ENCODE measurements at places on chromosomes 1 and 21.

- DNase-seq = peak; percentile 5
These were observed 155.2 kb downstream of the DMRTA2 start for GRCh38 chr1:50268049-50268448.

DNA sequence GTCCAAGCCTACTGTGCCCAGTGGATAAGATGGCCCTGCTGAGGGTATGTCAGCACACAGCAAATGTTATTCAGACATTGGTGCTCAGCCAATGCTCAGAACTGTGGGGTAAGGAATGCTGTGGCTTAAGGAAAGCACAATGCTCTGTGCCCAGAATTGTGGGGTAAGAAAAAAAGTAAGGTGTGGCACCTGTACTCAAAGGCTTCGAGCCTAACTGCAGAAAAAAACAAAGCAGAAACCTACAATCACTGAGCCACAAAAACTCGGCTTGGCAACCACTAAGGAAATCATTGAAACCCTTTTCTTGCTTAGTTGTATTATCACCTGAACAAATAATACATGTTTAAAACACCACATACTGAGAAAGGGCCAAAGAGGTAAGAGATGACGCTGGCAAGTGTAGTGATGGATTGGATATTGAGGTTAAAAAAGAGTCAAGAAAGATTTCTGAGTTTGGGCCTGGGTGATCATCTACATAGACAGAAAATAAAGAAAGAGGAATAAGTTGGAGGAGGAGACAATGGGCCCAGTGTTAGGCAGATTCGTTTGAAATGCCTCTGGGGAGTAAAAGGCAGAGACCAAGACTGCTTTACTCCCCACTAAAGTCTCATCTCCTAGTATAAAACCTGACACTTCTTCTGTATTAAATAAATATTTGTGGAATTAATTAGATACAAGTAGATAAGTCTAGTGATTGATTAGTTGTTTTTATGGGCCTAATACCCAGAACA, 25.9 kb upstream of the ATP1A1 start:
- DNase-seq = no peak

DNA sequence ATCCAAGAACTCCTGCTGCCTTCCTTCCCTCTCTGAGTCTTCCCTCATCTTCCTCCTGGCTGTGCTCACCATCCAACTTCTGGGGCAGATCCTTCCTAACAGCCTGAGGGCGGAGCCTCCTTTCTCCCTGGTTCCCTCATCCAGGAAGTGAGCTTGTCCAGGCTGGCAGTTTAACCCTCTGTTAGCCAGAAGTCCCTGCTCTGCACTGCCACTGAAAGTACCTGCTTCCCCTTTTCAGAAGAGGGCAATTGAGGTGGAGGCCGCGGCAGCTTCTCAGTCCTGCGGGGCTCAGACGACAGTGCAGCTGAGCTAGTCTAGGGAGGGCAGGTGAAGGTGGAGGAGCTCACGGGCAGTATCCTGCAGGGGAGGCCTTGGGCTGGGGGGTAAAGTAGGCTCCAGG, 149.1 kb downstream of the FCRL5 start:
- peak; percentile 49 for DNase-seq

GRCh38 chr1:55640708-55641473, 425.7 kb upstream of the USP24 start:
- DNase-seq = peak; percentile 70

DNA sequence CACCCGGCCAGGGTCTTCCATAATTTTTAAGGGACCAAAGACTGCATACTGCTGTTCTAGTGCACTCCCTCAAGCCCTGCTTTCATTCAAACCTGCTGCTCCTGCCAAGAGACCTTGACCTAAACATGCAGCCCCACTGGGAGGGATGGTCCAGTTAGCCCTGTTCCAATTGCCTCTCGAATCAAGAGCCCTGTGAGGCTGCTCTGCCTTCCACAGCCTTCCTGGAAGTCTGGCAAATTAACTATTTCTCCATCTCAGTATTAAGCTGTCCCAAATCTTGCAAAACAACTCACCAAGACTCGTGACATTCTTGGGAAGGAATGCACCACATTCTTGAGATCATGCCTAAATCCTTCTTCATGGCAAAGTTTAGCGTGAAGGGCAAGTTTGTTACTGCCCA, 231.3 kb downstream of the C1orf94 start:
- DNase-seq = no peak

DNA sequence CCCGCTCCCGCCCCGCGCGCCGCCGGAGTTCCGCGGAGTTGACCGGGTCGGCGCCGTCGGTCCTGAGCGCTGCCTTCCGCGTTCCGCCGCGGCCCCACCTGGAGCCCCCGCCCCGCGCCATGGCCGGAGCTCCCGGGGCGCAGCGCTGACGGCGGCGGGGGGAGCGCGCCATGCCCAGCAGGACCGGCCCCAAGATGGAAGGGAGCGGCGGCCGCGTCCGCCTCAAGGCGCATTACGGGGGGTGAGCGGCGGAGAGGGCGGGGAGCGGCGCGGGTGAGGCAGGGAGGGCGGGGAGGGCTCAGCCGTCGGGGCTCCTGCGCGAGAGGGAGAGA, 216 bp downstream of the PRKCZ start:
- no peak for DNase-seq

- DNase-seq = no peak
These were observed 34.6 kb upstream of the HIVEP3 start for GRCh38 chr1:41953291-41953690.

- no peak for DNase-seq
These were observed 71.5 kb upstream of the CXADR start for GRCh38 chr21:17441370-17441769.

DNA sequence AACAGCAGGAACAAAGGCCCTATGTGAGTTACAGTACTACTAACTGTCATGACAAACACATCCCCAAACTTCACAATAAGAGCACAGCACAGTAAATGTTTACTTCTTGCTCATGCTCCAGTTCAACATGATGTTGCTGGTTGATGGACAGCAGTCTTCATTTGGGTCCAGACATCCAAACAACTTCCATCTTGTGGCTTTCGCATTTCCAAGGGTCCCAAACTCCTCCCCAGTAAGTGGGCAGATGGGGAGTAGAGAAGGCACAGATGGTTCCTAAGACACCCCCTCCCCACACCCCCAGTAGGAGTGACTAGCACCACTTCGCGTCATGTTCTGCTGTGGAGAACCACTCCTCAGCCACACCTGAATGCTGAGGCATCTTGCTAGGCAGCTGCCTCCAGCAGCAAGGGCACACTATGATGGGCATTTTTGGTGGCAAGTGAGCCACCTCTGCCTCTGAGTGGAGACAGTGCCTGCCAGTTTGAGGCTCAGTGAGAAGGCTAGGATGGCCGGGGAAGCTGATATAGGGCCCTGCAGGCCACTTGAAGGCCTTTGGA, 32.7 kb upstream of the CD2 start:
- DNase-seq = no peak

DNA sequence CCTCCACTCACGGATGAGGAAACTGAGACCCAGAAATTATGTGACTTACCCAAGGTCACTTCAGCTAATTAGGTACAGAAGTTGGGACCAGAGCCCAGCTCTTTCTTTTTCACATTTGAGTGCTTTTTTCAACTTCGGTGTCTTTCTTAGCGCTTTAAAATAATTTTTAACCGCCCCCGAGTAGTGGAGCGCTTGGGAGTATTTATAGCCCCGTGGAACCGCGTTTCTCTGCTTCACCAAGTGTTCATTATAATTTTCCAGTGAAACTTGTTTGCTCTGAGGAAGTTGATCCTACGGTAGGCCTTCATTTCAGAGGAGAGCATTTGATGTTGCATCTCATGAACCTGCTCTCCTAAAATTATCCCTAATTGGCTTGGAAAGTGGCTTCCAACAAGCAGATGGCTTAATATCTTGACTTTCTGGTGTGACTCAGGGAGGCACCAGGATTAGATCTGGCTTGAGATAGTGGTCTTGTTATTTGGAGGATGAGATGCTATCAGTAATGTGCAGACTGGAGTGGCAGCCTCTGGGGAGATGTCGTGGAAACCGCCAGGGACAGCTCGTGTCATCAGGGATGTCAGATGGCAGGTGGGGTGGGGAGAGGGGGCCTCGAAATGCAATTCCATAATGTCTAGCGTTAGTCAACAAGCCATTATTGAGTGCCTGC, 321.3 kb downstream of the CAMTA1 start:
- DNase-seq = no peak

GRCh38 chr1:107689159-107689558, 275.8 kb downstream of the VAV3 start:
- no peak for DNase-seq

- DNase-seq = no peak
These were observed 293.0 kb upstream of the PLXNA2 start for GRCh38 chr1:208537198-208537597.

GRCh38 chr1:111983500-111983899, 6.0 kb downstream of the KCND3 start:
- DNase-seq = no peak

DNA sequence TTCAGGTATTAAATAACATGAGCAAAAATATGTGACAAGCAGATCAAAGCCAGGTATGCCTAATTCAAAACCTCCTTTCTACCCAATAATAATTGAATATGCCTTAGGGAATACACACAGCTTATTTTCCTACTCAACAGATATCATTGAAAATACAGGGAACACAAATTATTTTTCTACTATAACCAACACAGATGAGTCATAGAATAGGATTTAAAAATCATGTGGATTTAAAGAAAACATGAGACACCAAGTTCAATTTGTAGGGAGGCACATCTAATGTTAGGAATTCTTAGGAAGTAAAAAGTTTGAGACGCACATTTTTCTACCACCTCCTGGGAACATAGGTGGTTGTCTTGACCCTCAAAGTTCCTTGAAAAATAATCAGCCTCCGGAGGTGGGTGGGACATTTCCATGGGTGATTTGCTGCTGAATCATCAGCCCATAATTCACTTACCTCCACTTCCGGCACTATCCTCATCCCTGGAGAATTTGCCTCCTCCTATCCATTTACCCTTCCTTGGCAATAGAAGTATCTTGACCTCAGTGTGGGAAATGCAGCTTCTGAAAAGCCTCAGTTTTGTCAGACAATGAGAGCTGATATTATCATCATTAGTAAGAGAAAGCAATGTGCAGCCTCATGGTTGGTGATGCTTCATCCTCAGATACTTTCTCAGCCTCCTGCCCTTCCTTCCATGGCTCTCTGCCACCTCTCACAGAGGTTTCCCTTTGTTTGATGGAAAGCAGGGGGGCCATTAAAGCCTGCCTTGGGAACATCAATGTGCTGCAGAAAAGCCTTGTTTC, 33.5 kb upstream of the RGS4 start:
- no peak for DNase-seq

DNA sequence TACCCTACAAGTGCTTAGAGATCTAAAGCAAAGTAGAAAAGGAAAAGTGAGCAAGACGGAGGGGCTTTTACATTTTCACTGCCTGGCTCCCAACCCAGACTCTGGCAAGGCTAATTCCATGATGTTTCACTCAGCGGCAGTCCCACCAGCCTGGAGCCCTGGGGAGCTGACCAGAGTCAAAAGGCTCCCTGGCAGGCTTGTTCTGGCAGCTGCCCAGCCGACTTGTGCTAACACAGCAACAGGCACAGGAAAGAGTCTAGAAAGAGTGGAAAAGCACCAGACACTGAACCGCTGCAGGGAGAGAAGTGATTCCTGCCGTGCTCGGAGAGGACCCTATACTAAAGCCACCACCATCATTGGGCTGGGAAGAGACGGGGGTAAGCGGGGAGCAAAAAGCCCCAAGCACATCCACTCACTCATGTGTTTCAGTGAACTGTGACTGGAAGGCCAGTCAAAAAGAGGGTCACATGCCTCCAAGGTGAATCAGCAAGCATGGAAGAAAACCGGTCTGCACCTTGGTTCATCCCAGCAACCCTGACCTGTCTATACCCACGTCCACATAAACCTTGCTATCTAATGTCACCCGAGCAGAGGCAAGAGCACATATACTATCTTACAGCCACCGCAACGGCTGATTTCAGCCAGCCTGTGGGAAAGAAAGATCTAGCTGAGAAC, 8.0 kb downstream of the SMIM12 start:
- no peak for DNase-seq

GRCh38 chr1:41715441-41716095, 203.2 kb downstream of the HIVEP3 start:
- DNase-seq = no peak

GRCh38 chr1:150798525-150798924, 9.5 kb downstream of the CTSK start:
- DNase-seq = no peak

- DNase-seq = no peak
These were observed 34.1 kb downstream of the EGLN1 start for GRCh38 chr1:231387770-231388669.

DNA sequence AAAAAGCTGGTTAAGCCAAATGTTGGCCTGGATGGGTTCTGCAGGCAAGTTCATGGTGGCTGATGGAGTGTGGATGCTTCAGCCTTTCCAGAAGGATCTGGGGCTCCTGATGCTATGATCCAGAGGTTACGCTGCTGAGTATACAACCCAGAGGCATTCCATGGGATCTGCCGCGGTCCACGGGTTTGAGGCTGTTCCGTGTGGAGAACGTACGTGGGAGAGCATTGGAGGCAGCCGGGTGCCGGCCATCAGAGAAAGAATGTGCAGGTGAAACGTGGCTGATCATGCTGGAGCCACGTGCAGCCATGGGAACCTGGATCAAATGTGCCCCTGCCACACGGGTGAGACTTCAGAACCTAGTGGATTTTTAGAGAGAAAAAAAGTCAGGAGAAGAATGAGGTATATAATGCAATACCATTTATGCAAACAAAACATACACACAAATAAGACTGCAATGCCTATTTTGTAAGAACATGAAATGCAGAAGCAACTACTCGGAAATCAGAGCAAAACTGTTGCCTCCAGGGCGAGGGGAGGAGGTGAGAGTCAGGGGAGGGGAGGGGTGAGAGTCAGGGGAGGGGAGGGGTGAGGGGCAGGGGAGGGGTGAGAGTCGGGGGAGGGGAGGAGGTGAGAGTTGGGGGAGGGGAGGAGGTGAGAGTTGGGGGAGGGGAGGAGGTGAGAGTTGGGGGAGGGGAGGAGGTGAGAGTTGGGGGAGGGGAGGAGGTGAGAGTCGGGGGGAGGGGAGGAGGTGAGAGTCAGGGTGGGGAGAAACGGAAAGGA, 116.5 kb upstream of the C1orf174 start:
- no peak for DNase-seq

DNA sequence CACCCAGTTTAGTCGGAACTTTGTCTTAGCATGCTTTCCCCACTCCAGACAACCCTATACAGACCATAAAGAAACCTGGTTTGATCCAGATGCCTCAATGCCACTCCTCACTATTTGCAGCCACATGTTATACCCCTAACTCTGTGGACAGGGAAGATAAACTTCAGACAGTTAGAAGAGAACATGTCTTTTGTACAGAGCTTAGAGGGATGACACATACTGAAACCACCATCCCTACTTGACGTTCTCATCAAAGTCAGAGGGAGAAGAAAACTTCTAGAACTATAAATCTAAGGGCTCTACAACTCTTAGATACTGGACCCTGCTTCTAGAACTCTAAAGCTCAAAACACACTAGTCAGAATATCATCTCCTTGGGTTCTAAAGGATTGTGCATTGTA, 3.7 kb downstream of the SYT6 start:
- no peak for DNase-seq
